ENCODE measurements at places on chromosomes 7 and 10.

DNA sequence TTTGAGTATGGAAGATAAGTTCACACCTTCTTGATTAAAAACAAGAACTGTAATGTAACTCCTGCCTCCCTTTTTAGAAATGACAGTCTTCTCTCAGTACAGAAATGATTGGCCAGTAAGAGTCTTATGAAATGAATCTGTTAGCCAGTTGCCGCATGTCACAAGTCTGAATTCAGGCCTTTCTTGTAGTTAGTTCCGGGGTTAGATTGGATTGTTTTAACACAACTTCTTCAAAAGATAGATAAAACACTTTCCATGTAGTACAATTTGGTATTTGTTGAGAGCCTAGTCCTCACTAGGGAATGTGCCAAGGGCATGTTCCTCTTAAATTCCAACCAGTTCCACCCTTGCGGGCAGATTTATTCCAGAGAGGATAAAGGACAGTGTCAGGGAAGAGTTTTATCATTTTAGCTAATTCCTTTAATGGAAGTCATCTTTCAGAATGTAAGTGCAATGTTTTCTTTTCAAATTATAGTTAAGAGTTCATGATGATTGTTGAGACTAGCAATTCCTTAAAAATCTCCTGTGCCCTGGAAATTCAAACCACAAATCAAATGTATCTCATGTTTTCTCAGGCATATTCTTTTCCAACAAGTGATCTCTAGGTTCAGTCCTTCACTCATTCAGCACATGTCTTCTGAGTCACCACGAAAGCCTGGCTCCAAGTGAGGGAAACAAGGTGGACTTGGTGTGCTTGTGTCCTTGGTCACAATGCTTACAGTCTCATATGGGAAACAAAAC, 4.1 kb downstream of the FHIP2A start:
- DNase-seq = no peak

DNA sequence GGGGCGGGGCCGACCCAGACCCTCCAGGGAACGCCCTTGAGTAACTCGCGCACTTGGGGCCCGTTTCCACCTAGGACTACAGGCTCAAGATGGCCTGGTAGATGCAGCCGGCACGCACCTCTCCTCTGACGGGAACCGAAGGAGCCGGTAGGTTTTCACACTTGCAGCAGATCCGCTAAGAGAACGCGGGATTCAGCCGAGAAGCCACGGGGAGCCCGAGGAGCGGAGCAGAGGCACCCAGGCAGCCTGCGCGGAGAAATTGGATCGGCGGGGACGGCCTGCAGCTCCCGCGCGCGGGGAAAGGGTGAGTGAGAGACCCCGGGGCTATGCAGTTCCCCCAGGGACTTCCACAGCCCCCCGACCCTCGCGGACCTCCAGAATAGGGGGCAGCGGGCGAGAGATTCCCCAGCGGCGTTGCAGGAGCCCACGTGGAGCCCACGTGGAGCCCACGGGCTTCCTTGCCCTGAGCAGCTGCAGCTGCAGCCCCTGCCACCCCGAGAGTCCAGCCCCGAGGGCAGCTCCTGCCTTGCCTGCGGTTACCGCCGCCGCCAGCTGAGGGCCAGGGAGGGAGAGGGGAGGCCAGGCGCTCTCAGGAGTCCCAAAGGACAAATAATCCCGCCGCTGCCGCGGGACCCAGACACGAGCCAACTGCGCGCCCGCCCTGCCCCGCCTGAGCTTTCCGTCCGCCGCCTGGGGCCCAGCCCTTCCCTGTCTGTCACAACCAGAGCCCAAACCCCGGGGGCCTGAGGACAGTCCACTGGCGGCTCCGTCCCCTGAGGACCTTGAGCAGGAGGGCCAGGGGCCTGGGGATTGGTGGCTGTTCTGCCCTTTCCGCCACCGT, 13.1 kb downstream of the IFT22 start:
- no peak for DNase-seq

DNA sequence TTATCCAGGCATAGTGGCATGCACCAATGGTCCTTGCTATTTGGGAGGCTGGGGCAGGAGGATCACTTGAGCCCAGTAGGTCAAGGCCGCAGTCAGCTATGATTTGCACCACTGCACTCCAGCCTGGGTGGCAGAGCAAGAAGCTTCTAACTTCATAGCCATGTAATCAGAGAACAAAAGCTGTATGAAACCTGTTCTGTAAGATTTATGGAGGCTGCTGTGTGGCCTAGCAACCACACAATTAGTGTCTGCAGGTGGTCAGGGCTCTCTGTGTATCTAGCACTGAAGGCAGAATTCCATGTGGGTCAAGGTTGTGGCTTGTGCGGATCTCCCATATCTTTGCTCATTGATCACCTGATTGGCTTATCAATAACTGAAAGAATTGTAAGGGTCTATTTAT, 221.5 kb upstream of the FOXK1 start:
- DNase-seq = no peak

- no peak for DNase-seq
Measured at GRCh38 chr10:129814681-129815646, 149.1 kb downstream of the EBF3 start.

- no peak for DNase-seq
Measured at GRCh38 chr10:30493609-30494530, 59.9 kb downstream of the MAP3K8 start.

DNA sequence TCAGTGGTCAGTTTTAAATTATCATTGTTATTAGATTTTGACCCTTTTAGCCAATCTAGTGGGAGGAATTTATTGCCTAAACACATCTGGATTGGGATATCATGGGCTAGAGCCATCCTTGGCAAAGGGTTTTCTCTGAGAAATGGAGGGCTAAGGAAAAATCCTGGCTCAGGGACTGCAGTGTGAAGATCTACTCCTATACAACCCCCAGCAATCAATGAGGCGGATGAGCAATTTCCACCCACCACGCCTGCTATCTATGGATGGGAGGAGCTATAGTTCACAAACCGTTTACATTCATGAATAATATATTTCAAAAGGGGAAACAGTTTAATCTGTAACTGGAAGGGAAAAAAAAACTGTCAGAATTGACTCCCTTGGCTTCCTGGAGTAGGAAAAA, 2.7 kb downstream of the CAV1 start:
- DNase-seq = no peak

DNA sequence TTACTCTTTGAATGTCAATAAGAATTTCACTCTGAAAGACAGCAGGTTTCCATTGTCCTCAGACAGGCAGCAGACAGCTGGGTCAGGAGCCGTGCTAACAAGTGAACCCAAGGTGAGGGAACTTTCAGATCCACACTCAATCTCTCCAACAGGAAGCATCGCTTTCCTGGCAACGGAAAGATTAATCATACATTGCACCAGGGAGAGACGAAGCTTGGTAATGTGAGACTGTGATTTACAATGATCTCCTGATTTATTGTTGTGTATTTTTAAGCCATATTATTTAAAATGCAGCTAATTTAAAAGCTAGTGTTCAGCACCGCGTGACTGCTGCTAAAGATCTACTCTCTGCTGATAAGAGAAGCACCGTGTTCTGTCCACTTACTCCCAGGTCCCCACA, 17.5 kb upstream of the NOM1 start:
- DNase-seq = no peak

DNA sequence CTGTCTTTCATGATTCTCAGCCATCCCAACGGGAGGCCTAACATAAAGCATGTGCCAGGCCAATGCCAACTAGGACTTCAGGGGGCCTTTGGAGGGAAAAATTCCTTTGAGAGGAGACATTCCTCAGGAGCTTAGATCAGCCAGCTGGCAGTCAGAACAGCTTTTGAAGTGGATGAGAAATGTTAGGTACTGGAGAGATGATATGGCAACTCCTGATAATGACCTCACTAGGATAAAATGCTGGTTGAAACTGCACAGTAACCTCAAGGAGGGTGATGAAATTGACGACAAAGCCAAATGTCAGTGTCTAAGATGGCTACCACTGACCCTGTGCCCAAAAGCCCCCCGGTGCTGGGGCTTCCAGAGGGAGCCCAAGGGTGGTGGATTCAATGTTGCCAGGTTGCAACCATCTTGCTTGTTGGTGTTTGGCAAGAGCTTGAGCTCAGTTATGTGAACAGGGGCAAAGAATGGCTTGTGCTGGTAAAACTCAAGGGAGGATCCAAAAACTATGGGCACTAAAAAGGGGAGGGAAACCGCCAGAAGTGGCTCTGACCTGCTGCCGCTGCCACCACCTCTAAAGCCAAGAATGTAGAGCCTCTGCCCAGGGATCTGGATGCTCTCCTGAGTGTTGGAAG, 121.2 kb downstream of the UBE2H start:
- DNase-seq = no peak

DNA sequence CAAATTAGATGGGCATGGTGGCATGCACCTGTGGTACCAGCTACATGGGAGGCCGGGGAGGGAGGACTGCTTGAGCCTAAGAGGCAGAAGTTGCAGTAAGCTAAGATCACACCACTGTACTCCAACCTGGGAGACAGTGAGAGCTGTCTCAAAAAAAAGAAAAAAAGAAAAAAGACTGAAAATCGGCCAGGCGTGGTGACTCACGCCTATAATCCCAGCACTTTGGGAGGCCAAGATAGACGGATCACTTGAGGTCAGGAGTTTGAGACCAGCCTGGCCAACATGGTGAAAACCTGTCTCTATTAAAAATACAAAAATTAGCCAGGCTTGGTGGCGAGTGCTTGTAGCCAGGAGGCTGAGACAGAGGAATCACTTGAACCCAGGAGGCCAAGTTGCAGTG, 11.9 kb downstream of the RNF216 start:
- no peak for DNase-seq

DNA sequence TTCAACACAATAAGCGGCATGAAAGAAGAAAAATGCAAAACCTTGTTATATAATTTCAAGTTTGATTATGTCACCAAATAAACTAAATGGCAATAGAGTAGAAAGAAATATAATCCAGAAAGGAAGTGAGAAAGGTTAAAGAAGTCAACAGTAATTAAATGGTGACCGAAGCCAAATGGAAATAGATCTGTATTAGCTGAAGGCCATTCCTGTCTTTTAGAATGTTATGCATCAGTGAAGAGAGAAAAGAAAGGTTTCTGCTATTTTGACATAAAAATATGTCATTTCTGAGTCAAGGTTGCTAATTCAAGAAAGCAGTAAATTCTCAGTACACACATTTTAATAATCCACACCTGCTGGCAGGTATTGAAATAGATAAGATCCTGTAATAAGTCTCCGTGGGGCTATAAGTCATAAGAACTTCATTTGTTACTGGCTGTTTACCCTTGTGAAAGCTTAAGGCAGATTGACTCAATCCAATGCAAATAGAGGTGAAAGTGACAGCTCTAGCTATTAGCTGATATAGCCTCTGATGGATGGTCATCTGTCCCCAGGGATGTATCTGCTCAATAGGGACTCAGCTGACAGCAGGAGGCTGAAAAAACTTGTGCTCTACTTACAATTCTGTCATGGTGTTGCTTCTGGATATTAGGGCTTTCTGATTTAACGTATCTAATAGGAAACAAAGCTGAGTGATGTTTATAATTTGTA, 152.1 kb downstream of the FZD1 start:
- DNase-seq = no peak

GRCh38 chr7:91193141-91193540, 71.1 kb upstream of the FZD1 start:
- DNase-seq = no peak

- DNase-seq = no peak
Measured at GRCh38 chr10:65911151-65911835, 1014.5 kb upstream of the LRRTM3 start.

DNA sequence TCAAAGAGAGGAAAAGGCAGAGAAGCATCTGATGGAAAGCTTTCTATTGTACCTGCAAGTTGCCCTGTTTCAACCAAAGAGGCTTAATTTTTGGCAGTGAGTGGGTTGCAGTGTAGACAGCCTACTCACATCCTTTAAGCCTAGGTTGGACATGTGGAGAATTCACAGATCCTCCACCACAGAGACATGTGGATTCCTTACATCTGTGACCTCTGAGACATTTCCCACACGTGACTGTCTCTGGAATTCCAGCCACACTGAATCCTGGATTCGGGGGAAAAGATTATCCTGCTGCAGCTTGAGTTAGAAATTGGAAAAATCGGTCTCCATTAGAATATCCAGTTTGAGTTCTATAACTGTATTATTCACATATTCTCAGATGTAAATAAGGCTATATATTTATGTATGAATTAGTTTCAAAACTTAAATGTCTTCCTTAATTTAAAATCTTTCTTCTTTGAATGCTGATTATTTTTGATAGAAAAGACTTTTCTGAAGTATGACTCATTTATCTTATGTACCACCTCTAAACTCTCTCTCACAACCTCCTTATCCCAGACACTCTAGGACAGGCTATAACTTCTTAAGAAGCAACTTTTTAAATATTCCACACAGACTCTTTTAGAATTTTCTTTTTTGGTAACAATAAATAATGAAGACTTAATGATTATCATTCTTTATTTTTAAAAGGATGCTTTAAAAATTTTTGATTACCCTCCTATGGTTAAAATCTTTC, 123.3 kb downstream of the TWIST1 start:
- DNase-seq = no peak

DNA sequence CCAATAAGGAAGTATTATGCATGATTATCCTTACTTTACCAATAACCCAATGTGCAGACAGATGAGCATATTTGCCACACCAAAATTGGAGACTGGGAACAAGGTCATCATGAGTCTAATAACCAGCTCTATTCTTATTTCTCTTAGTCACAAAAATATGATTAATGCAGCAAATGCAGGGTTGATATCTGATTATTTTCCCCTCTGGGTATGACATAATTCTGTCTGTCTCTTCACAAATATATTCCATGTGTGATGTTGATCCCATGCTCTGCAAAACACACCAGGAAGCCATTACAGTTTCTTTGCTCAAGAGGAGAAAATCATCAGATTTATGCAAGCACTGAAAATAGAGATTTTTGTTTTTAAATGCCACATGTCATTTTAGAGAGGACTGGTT, 196.5 kb upstream of the DGKB start:
- DNase-seq = no peak

- DNase-seq = no peak
Measured at GRCh38 chr7:11343818-11344413, 370.2 kb downstream of the PHF14 start.

GRCh38 chr10:35204650-35205319, 78.1 kb downstream of the CREM start:
- no peak for DNase-seq

DNA sequence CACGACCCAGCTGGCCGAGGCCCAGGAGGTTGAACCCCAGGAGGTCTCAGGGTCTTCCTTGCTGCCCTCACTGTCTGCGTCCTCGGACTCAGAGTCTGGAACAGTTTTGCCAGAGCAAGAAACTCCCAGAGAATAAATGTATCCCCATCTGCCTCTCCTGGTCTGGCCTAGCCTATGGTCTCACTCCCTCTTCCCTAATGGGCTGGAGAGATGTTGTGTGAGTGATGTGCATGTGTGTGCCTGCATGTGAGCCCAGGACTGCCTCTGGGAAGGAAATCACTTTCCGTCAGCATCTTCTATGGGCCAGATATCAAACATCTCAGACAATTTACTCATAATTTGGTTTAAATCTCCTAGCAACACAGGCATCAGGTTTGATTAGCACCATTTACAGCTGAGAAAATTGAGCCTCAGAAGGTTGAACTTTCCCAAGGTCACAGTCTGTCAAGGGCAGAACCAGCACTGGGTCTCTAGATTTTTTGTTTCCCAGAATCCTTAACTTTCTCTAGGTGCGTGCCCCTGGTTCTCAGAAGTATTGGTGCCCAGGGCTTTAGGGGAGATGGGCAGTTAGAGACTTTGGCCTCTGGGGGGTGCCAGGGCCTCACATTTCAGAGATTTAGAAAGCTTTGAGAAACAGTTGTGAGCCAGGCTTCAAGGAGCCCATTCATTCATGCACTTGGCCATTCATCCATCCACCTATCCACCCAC, 4.9 kb downstream of the TMEM270 start:
- no peak for DNase-seq

Data from effector CD4-positive, alpha-beta T cell (primary cell).